ENCODE measurements at places on chromosomes 1 and 21.

DNA sequence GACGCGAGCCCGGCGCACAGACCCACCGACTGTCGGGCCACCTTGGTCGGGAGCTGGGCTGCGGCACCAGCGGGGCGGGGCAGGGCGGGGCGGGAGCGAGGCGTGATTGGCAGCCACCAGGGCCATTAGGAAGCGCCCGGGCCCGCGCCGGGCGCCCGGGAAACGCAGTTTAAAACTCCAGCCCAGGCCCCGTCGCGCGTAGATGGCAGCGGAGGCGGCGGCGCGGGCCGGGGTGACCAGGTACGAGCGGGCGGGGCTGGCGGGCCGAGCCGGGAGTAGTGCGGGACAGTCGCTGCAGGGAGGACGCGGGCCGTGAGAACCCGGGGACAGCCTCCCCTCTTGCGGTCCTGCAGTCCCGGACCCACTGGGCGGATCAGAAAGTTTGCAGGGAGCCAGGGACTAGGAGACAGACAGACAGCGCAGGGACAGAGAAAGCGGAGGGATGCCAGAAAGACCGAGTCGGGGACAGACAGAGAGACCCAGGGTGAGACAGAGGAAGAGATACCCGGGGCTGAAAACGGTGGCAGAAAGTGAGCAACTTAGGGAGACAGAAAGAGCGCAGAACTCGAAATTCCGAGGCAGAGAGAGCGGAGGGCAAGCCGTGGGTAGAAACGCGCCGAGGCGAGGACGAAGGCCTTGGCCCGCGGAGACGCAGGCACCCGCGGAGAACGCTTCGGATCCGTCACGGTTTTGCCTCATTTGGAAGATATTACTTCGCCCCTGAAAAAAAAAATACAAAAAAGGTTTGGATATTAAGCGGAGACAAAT, at the start of gene DMBX1:
Gene DMBX1 (plus strand): TSS at position 199 of the 768 bp plus-strand sequence. CDS start 17,175 bp downstream, outside the sequence.
- peak; percentile 59 for DNase-seq

- DNase-seq = no peak
These were observed 7.3 kb upstream of the IFNGR2 start for GRCh38 chr21:33395891-33396331.

GRCh38 chr1:24905355-24905978, 24.6 kb downstream of the RUNX3 start:
- DNase-seq = no peak

GRCh38 chr1:165287781-165288180, 68.7 kb downstream of the LMX1A start:
- no peak for DNase-seq

- no peak for DNase-seq
These were observed 173.6 kb downstream of the TGFBR3 start for GRCh38 chr1:91712393-91712792.

GRCh38 chr1:156727492-156727891, 777 bp upstream of the METTL25B start:
- DNase-seq = no peak
